ENCODE measurements at places on chromosomes 3 and 15.

DNA sequence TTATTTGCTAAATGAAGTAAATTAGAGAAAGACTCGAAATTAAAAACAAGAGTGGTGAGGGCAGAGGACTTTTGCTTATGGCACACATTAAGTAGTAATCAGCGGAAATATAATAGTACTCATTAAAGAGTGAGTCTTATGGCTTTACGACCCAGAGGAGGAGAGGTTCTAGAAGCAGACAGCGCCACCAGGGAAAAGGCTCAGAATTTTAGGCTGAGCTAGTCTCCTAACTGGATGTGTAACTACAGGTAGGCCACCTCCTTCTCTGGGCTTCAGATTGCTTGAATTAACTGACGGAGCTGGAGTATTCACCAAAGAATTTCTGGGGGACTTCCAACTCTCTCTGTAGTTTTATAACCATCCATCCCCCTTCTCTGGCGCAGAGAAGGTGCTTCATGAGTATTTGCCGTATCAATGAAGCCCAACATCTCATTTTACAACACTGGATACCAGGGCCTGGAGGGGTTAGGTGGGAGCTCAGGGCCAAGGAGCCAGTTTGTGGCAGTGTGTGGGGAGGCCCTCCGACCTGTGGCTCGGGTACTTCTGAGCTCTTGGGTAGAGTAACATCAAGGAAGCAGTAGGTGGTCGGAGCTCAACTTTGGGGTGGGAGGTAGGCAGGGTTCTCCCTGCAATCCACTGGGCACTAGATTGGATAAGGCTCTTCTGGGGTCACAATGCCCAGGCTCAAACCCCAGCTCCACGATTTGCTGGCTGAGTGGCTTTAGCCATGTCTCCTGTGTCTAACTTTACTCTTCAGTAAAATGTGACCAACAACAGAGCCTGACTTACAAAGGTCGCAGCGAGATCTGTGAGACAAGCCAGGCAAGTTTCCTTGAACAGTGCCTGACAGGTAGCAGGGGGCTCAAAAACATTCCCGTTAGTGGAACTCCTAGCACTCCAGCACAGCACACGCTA lies 1.1 kb downstream of the CHCHD4 start:
- no peaks in the 10 kb centered on the region for H3K27me3 ChIP-seq
- peak overlapping the region; percentile 99 for H3K27ac ChIP-seq
- DNase-seq, result no peak

GRCh38 chr3:157368171-157368570 lies 68.5 kb upstream of the PTX3 start:
- H3K27ac ChIP-seq, result no peak overlapping the region
- H3K36me3 ChIP-seq, result no peaks in the 10 kb centered on the region
- H3K4me3 ChIP-seq, result no peak overlapping the region

DNA sequence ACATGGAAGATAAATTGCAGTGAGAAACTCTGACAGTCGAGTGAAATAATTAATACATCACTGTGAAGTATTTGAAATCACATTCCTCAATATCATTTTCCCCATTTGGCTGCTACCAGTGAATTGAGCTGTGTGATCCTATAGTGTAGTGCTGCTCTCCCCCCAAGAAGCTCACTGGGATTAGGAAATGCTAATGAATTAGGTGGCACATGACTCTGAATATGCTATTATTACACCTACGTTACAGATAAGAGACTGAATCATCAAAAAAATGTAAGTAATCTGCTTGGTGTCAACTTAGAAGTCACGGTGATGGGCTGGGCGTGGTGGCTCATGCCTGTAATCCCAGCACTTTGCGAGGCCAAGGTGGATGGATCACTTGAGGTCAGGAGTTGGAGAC lies 34.7 kb upstream of the SYNM start:
- no peak overlapping the region for H3K4me3 ChIP-seq
- no peak for DNase-seq
- H3K27ac ChIP-seq, result no peak overlapping the region
- no peaks in the 10 kb centered on the region for H3K36me3 ChIP-seq
- no peaks in the 10 kb centered on the region for H3K4me1 ChIP-seq

DNA sequence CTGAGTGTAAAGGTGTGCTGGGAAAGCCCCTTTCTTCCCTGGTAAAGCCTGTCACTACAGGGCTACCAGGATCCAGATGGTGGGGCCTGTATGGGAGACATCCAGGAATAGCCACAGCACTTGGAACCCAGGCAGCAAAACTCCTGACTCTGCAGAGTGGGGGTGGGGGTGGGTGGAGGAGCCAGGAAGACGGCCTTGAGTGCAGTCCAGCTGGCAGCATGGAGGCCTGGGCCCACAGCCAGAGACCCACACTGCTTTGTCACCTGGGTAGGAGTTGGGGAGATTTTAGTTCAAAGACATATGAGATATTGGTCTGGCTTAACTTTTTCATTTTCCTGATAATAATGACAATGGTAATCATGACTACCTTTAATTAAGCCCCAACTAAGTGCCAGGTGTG lies 116.7 kb upstream of the MRPS22 start:
- H3K27me3 ChIP-seq, result peaks cover 29% of the 10 kb centered on the region
- no peak for DNase-seq
- no peak overlapping the region for H3K4me3 ChIP-seq

- H3K27me3 ChIP-seq, result peaks cover 26% of the 10 kb centered on the region
- no peak overlapping the region for H3K27ac ChIP-seq
- no peak for DNase-seq
- H3K36me3 ChIP-seq, result no peaks in the 10 kb centered on the region
- H3K4me3 ChIP-seq, result no peak overlapping the region
Measured at GRCh38 chr15:39269821-39270220, 311.1 kb upstream of the THBS1 start.

- no peaks in the 10 kb centered on the region for H3K4me1 ChIP-seq
- H3K27ac ChIP-seq, result no peak overlapping the region
- no peak overlapping the region for H3K4me3 ChIP-seq
- H3K27me3 ChIP-seq, result no peaks in the 10 kb centered on the region
Measured at GRCh38 chr3:9078561-9079240, 115.4 kb upstream of the RAD18 start.

DNA sequence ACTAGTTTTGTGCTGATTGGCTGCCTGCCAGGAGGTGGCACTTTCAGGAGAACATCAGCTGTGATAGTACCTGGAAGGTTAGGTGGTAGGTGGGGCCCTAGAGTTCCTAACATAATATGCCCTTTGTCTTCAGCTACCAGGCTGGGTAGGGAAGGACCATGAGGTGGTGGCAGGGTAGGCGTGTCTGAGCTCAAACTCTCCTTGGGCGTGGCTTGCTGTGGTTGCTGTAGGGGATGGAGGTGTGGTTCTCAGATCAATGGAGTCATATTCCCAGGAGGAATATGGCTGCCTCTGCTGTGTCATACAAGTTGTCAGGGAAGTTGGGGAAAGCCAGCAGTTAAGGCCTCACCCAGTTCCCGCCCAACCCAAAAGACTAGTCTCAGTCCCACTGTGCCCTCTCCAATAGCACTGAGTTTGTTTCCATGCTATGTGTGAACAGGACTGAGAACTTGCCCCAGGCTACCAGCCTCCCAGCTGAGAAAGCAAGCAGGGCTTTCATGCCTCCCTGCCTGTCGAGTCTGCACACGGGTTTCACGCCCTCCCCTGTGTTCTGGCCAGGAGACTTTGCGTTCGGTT lies 107.7 kb downstream of the CHCHD4 start:
- DNase-seq, result no peak
- no peak overlapping the region for H3K4me3 ChIP-seq
- H3K36me3 ChIP-seq, result peaks cover 1% of the 10 kb centered on the region
- H3K27me3 ChIP-seq, result peaks cover 81% of the 10 kb centered on the region
- H3K4me1 ChIP-seq, result no peaks in the 10 kb centered on the region

DNA sequence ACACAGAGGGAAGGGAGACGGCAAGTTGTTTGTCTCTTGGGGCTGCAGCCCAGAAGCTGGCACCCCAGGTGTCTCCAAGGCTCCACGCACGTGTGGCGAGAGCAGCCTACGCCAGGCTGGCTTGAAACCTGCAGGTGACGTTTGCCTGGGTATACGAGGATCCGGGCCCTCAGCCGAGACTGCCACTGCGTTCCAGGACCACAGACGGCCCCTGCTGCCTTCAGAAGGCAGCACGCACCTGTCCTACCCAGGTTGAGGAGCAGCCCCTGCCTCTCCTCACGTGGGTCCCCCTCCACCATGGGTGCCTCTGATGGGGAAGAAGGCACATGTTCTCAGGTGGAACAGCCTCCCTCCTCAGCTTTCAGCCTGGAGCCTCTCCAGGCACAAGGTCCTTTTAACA lies 75.3 kb upstream of the PRR20G start:
- DNase-seq, result no peak
- no peaks in the 10 kb centered on the region for H3K36me3 ChIP-seq
- no peak overlapping the region for H3K4me3 ChIP-seq
- H3K27ac ChIP-seq, result no peak overlapping the region
- no peaks in the 10 kb centered on the region for H3K4me1 ChIP-seq

- H3K4me1 ChIP-seq, result peaks cover under 1% of the 10 kb centered on the region
- no peaks in the 10 kb centered on the region for H3K27me3 ChIP-seq
- DNase-seq, result no peak
- no peak overlapping the region for H3K4me3 ChIP-seq
- no peak overlapping the region for H3K27ac ChIP-seq
Measured at GRCh38 chr3:29275309-29275708, 5.6 kb upstream of the RBMS3 start.

GRCh38 chr15:75368689-75369239 lies 357 bp upstream of the MAN2C1 start:
- no peaks in the 10 kb centered on the region for H3K27me3 ChIP-seq
- peak overlapping the region; percentile 86 for H3K4me3 ChIP-seq
- DNase-seq, result no peak
- peaks cover 30% of the 10 kb centered on the region for H3K4me1 ChIP-seq
- peak overlapping the region; percentile 91 for H3K27ac ChIP-seq

- peaks cover 32% of the 10 kb centered on the region for H3K4me1 ChIP-seq
- H3K27ac ChIP-seq, result peak overlapping the region; percentile 29
Measured at GRCh38 chr3:171225165-171225564, 198.6 kb upstream of the SLC2A2 start.

DNA sequence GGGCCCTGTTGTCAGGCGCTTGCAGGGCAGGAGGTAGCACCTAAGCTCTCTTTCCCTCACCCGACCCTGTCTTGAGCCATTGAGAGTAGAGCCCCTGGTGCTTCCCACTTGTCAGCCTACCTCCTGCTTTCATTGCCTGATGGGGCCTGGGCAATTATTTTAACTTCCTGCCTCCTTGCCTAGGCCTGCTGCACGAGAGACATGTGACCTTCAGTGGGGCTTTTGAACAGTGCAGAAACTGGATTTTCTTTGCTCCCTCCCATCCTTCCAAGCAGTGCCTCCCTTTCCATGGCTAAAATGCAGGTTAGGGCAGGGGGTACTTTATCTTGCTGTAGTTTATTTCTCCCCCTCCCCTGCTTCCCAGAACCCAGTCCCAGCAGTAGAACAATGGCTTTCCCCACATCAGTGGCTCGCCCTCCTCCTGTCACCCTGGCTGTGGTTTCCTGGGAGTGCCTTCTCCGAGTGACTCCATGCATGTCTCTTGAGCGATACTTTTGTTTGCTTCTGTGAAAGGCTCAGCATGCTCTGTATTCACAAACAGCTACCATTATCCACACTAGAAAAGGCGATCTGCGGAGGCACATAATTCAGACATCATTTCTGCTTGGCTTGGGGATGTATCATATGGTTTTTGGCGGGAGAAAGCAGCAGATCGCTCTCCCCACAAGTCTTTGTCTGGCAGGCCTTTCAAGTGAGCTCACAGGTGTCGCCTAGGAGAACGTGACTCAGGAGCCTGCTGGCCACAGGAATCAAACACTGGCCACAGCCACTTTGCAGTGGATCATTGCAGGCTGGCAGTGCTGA lies 24.1 kb downstream of the PDIA5 start:
- H3K27me3 ChIP-seq, result no peaks in the 10 kb centered on the region
- no peak for DNase-seq
- H3K4me1 ChIP-seq, result peaks cover 8% of the 10 kb centered on the region
- H3K4me3 ChIP-seq, result no peak overlapping the region

DNA sequence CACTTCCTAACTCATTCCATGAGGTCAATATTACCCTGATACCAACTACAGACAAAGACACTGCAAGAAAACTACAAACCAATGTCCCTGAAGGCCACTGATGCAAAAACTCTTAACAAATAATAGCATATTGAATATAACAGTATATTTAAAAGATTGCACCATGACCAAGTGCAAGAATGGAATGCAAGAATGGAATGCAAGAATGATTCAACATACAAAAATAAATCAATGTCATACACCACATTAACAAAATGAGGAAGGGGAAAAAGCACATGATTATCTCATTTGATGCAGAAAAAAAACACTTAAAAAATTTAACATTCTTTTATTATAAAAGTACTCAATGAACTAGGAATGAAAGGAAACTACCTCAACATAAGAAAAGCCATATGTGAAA lies 463.1 kb upstream of the NECTIN3 start:
- DNase-seq, result no peak
- no peak overlapping the region for H3K4me3 ChIP-seq
- H3K36me3 ChIP-seq, result no peaks in the 10 kb centered on the region
- H3K27me3 ChIP-seq, result peaks cover 10% of the 10 kb centered on the region
- no peaks in the 10 kb centered on the region for H3K4me1 ChIP-seq
- H3K27ac ChIP-seq, result no peak overlapping the region

DNA sequence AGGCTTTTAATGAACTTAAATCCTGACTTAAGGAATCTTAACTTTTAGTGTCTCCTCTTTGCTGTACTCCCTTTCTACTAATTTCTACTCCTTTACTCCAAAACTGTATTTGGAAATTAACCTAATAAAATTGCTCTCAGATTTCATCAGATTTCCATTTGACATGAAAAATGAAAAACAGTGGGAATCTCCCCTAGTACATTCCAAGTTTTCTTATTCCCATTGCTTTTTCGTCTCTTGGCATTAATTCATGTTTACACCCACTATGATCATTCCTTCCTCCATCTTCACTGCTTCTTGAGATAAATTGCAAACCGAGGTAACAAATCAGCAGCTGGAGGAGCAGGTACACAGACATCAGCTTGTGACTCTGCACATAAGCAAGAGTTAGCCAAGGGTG lies 208.7 kb downstream of the VGLL3 start:
- H3K36me3 ChIP-seq, result no peaks in the 10 kb centered on the region
- no peaks in the 10 kb centered on the region for H3K27me3 ChIP-seq
- no peak overlapping the region for H3K4me3 ChIP-seq
- no peak for DNase-seq
- H3K4me1 ChIP-seq, result no peaks in the 10 kb centered on the region

GRCh38 chr15:101803209-101803608 lies at the start of gene OR4F6:
TSS of gene OR4F6 (plus strand) at chr15:101803509. CDS start at chr15:101805720, 2,211 bp downstream.
- DNase-seq, result no peak
- H3K27ac ChIP-seq, result no peak within 1 kb of the TSS
- H3K36me3 ChIP-seq, result no peaks in the 10 kb centered on the region
- no peak within 1 kb of the TSS for H3K4me3 ChIP-seq
- H3K4me1 ChIP-seq, result no peaks in the 10 kb centered on the region

All from central memory CD8-positive, alpha-beta T cell (primary cell).